ENCODE measurements at places on chromosomes 7 and 10.

DNA sequence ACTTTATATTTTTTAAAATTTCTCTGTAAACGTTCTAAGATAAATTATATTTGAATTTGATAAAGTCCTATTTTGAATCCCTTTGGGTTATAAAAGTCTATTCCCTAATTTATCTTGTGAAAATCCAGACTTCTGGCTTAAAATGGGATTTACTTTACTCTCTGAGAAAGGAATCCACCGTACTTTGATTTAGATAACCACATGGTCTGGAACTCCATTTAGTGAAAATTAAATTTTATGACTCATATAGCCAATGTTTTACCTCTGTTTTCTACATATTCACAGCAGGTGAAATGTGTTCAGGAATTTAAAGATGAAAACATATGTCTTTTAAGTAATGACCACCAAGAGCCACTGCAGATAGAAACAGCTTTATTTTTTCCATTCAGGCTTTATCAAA lies 141.8 kb upstream of the FGFR2 start:
- ATAC-seq = no peak

- ATAC-seq = no peak
These were observed 29.2 kb downstream of the CFAP69 start for GRCh38 chr7:90274161-90274560.

DNA sequence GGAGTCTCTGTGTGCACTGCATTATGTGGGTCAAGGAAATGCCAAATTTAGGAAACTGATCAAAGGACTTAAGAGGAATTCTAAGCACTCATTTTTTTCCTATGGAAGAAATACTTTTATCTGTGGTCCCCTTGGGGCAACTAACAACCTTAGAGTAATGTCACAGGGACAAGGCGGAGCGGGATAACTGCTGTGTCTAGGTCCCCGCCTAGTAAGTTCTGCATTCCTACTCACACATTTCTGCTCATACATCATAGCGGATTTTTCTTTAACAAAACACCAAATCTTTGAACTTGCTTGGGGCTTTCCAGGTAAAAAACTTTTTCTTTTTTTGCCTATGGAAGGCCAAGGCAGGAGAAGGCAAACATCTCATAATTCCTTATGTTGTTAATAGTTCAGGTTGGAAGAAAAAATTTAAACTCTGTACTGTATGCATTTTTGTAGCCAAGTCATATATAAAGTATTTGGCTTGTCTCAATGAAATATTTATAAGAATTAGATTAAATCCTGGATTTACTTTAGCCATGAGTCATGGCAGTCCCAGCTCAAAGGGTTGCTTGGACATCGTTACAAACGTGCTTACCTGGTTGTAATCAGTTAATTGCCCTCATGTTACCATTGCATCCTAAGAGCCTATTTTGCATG lies 285.0 kb downstream of the PHTF2 start:
- ATAC-seq = no peak

GRCh38 chr10:126910798-126911197 lies 5.6 kb downstream of the DOCK1 start:
- ATAC-seq = no peak

DNA sequence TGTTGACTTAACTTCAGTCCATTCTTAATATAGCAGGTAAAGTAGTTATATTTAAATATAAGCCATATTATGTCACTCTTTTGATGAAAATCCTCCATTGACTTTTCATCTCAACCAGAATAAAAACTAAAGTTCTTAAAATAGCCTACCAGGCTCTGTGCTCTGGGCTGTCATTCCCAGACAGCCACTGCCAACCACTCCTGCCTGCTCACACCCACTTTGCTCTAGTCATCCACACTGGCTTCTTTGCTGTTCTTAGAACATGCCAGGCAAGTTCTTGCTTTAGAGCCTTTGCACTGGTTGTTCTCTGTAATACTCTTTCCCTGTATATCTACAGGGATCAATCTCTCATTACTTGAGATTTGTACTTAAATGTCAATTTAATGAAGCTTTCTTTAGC lies 80.6 kb downstream of the ZEB1 start:
- ATAC-seq = no peak

Data from stimulated activated memory B cell treated with anti-CD40 and anti-IgM and Interleukin-4, amounts not matched to agents 10 μg/mL and 1 μg/mL and 100 μg/mL, for 72 hours (primary cell).